Stimulated activated CD4-positive, alpha-beta T cell treated with anti-CD3 and anti-CD28 coated beads, Interleukin-4, amount 100 ng/mL, for 24 hours (primary cell): ENCODE measurements at places on chromosomes 13 and 19.

- DNase-seq: no peak
Observed at GRCh38 chr13:77740097-77740735, 42.7 kb downstream of the SLAIN1 start.

- DNase-seq: no peak
Observed at GRCh38 chr19:13938301-13939064, at the start of gene PODNL1. Gene PODNL1, minus strand, starts transcription at chr19:13938417. Its CDS starts 236 bp downstream, at chr19:13938181.

DNA sequence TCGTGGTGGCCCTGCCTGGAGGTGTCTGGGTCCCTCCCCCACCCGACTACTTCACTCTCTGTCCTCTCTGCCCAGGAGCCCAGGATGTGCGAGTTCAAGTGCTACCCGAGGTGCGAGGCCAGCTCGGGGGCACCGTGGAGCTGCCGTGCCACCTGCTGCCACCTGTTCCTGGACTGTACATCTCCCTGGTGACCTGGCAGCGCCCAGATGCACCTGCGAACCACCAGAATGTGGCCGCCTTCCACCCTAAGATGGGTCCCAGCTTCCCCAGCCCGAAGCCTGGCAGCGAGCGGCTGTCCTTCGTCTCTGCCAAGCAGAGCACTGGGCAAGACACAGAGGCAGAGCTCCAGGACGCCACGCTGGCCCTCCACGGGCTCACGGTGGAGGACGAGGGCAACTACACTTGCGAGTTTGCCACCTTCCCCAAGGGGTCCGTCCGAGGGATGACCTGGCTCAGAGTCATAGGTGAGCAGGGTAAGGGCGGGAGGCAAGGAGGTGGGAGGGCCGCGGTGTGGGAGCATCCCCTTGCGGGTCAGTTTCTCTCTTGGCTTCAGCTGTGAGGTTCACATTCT lies 19.2 kb downstream of the NECTIN2 start:
- no peak for DNase-seq

GRCh38 chr13:24196593-24197197 lies 36.2 kb downstream of the SPATA13 start:
- DNase-seq: no peak

- no peak for DNase-seq
Observed at GRCh38 chr13:105565136-105565727, 970.2 kb downstream of the EFNB2 start.

GRCh38 chr13:79312340-79312855 lies 93.7 kb downstream of the RBM26 start:
- no peak for DNase-seq

DNA sequence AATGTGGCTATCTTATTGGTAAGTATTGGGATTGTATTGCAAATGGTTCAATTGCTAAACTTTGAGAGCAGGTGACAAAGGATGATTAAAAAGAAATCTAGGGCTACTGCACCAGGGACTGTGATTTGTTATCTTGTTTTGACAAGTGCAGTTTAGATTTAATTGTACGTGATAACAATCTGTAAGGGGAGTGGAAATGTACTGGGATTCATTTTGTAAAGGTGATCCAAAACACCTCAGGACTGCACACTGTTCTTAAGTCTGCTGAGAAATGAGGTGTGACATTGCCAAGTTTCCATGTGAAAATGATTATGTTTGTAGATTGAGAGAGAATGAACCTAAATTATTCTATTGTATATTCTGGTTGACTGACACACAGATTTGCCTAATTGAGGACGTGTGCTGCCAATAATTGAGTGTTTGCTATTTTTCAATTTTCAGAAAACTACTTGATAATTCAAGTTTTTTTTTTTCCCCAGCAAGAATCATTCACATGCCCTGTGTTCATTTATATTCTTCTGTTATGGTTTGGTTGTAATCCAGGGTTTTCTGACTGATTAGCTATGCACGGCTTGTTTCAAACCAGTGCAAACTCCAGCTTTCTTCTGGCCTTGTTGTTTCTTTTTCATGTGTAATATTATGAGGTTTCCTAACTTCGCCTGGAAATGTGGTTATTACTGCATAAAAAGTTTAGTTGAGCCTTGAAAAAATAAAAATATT lies 308.0 kb downstream of the OLFM4 start:
- DNase-seq: no peak

GRCh38 chr19:5038631-5039271 lies 69.8 kb downstream of the KDM4B start:
- no peak for DNase-seq

GRCh38 chr19:16404396-16404795 lies 67.4 kb downstream of the EPS15L1 start:
- DNase-seq: no peak

- DNase-seq: no peak
Observed at GRCh38 chr19:53008061-53008778, 5.5 kb upstream of the ERVV-1 start.

DNA sequence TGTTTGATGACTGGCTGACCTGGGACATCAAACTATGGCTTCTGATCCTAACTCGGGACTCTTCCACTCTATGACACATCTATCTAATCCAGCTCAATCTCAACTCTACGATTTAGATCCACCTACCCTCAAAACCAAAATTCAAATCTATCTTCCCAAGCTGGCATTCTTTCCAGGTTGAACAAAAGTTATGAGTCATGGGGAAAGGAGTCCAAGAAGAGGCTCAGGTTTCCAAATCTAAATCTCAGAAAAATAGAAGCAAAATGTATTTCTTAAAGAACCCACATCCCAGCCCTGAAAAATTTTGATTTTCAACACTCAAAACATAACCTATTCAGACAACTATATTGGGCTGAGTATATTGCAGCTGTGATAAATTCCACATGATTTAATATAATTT lies 143.9 kb upstream of the IPO5 start:
- DNase-seq: no peak

DNA sequence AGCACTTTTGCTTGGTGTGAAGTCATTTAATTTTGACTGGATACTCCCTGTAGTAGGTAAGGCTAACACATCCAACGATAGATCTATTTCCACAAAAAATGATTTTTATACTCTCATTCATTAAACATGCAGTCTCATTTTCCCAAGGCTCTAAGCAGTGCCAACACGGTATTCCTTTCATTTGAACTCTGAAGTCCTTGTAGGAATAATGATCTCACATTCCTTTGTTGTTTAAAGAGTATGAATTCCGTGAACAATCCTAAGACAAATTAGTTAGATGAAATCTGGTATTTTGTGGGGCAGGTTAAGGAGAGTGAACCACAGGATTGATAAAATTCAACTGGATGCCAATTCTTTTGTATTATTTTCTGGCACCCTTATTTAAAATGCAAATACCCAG lies 66.6 kb downstream of the LACC1 start:
- no peak for DNase-seq

DNA sequence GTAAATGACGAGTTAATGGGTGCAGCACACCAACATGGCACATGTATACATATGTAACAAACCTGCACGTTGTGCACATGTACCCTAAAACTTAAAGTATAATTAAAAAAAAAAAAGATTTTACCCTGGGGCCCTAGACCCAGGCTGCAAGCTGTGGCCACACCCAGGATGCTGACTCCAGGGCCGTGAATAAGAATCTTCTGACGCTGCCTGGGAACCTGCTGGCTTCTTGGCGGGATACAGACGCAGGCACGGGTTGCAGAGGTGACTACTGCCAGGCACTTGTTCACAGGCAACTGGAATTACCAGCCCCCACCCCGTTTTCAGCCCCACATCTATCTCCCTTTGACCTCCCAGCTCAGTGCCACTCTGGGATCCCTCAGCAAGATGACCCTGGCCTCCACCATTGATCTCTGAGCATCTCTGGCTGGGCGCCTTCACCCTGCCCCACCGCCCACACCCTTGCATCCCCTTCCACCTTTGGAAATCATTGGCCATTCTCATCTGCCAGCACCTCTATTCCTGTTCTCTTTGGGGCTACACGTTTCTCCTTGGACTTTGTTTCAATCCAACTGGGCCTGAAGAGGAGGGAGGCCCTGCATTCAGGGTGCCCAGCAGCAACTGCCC lies 21.1 kb upstream of the CFAP97D2 start:
- DNase-seq: no peak

- peak; percentile 43 for DNase-seq
Observed at GRCh38 chr19:6668691-6669090, 1.3 kb downstream of the TNFSF14 start.

DNA sequence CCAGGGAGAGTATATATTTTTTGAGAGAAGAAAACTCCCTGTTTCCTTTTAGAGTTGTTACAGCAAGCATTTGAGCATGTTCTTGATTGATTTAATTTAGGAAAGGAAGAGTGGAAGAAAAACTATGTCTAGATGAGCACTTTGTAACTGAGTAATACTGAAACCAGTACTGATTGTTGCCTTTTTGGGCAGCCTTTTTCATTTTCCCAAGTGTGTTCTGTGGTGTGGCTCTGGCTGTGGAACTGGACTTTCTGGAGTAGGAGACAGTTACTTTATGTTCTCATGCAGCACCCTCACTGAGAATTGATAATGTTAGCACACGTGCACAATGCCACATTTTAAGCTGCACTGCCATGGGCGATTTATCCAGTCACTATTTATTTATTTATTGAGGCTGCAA lies 211.5 kb downstream of the LMO7 start:
- no peak for DNase-seq

DNA sequence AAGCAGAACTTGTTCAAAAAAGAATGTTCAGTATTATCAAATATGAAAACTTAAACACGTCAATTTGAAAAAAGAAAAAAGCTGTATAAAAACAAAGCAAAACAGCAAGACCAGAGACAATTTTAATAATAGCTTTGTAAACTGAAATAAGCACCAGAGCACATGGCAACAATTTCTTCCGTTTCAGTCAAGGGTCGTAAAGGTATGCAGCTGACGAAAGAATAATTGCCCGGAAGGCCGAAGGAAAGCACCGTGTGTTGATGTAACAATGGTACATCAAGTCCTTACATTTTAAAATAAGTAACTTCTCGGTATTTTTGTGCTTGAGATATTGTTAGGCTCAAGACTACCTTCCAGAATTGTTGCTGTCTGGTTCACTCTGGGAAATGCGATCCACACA lies 1.7 kb downstream of the PROSER1 start:
- peak; percentile 18 for DNase-seq

GRCh38 chr19:2034729-2035589 lies 16.1 kb downstream of the MKNK2 start:
- DNase-seq: peak; percentile 65
